ENCODE measurements at places on chromosomes 16 and 17.

GRCh38 chr17:67671493-67671892, 46.2 kb upstream of the NOL11 start:
- no peak for DNase-seq

- no peak for DNase-seq
These were observed 57.7 kb downstream of the MEAK7 start for GRCh38 chr16:84446596-84447392.

GRCh38 chr16:3152277-3152990, 17.6 kb downstream of the ZNF213 start:
- peak; percentile 40 for DNase-seq

DNA sequence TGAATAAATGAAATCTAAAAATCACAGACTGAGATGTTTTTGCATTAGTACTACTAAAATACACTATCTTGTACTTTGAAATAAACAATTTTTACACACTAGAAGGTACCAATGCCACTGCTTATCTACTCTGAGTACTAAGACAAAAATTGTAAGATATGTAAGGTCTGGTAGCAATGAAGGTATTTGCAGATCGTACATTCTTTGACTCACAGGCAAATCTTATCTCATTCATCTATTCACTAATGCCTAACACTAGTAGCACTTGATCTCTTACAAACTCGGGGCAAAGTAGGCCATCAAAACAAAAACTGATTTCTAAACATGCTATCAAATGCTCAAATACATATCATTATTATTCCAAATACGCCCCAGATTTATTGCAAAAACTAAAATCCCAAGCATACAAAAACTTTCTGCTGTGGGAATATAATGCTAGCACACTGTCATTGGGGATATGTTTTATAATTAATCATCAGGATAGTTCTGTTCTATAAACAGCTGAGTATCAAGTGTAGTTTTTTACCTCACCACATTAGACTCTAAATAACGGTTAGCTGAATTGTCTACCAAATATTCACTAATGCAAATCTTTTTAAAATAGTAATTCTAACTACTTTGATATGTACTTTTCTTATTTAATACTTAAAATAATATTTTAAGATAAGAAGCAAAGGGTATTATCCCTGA, 68.0 kb downstream of the MED13 start:
- DNase-seq: no peak

DNA sequence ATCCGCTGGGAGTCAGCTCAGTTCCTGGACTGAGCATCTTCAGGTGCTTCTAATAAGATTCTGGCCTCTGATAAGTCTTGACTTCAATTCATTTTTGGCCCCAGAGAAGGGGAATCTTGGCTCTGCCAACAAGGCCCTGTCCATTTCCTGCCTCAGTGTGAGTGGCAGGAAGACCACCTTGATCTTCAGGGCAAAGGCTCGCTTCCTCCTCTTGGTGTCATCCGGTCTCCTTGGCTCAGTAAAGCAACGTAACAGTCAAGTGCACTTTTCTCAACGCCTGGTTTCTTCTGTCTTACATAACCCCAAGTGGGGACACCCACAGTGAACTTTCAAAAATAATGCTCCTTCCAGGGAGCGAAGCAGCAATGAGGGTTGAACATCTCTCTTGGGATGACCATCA, 169.8 kb downstream of the PRKCB start:
- no peak for DNase-seq

DNA sequence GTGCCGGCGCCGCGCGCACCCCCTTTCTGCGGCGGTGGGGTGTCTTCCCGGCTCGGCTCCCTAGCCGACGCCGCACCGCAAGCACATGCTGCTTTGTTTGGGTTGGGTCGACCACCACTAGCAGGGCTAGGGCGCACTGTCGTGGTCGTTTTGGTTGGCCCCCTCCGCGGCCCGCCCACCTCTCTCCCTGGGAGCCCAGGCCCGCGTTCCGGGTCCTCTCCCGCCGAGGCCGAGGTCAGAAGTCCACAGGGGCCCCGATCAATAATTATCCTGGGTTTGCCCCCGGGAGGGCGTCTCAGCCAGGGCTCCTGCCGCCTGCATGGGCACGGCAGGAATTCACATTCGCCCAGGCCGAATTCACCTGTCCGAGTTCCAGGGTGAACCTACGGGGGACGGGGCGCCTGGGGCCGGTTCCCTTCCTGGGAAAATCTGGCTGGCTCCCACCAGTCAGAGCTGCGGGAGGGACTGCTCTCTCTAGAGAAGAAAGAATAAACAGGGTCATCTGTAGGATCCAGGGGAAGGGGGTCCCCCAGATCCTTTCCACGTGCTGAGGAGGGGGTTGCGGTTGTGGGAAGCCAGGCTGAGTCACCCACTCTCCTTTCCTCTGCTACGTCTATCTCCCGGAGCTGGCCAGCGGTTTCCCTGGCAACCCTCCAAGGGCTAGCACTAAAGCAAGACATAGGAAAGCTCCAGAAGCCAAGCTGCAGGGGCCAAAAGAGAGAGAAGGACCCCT, 584 bp upstream of the STAT5B start:
- DNase-seq: no peak

- DNase-seq: no peak
These were observed 6.3 kb upstream of the APRT start for GRCh38 chr16:88817785-88818574.

DNA sequence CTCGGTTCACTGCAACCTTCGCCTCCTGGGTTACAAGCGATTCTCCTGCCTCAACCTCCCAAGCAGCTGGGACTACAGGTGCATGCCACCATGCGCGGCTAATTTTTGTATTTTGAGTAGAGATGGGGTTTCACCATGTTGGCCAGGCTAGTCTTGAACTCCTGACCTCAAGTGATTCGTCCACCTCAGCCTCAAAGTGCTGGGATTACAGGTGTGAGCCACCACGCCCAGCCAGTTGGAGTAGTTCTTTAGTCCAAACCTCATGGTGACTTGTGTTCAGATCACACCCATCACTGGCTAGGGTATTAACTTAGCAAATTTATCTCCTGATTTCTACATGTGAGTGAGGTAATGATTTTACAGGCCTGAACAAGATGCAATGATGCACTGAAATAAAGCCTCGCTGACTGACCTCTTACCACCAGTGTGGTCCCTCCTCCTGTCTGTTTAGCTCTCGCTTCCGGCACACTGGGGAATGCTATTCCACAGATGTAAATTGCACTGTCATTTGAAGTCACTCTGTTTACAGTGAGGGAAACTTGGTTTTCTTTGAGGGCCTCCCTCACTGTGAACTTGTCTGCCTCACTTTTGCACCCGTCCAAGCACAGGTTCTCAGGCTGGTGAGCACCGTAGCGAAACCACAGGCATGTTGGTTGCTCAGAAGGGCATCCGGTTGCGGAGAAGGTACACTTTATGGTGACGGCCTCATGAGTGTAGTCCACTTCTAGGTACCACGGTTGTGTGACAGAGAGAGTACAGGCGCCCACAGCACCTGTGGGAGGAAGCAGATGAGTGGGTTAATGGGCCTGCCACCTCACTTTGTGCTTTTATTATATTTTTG, 5.5 kb downstream of the IGSF6 start:
- no peak for DNase-seq

GRCh38 chr16:68713361-68713760, 23.7 kb upstream of the CDH1 start:
- DNase-seq: no peak

- no peak for DNase-seq
These were observed 60.7 kb downstream of the HS3ST3A1 start for GRCh38 chr17:13541032-13541480.

DNA sequence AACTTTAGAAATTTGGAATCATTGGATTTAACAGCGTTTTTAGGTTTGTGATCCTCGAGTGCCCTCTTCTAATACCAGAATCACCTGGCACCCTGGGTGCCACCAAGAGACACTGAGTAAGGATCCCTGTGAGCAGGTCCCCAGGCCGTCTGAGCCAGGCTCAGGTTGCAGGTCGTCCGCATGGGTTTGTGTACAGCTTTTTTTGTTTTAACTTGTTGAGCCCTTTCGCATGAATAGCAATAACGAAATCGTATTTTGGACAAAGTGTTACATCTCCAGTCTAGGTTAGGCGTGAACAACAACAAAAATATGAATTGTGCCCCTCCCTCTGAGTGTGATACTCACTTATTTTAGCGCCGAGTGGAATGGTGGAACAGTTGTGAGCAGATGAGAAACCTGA, 10.9 kb downstream of the USP10 start:
- DNase-seq: no peak

DNA sequence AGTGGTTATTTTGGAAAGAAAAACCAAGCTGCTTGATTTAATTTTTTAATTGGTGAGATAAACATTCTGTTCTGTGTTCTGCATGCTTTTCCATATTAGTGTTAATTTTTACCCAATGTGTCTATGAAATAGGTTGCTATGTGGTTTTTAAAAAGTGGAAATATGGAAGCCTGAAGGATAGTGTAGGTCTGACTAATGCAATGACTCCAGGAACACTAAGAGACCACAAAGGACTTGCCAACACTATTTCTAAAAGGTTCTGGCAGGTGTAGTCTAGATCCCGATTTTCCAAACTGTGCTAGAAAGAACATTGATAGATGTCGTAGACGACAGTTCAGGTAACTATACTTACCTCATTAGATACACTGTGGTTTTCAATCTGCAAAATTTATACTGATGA, 877.4 kb upstream of the GOT2 start:
- no peak for DNase-seq

DNA sequence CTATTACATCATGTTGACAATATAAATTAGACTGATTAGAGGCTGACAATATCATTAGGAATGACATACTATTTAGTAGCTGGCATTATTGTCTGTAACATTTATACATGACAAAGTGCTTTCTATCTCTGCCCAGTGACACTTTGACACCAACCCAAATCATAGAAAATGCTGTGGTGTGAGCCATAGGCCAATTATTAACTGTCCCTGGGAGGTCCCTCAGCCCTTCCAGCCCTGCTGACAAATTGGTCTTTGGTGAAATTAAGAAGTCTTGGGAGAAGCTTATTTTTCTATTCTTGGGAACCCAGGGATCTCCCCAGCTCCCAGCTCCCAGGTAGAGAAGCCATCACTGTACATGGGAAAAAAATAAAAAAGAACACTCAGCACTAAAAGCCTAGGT, 179.6 kb downstream of the AIPL1 start:
- DNase-seq: no peak

- no peak for DNase-seq
These were observed 245.2 kb downstream of the SEC14L1 start for GRCh38 chr17:77385750-77386501.

DNA sequence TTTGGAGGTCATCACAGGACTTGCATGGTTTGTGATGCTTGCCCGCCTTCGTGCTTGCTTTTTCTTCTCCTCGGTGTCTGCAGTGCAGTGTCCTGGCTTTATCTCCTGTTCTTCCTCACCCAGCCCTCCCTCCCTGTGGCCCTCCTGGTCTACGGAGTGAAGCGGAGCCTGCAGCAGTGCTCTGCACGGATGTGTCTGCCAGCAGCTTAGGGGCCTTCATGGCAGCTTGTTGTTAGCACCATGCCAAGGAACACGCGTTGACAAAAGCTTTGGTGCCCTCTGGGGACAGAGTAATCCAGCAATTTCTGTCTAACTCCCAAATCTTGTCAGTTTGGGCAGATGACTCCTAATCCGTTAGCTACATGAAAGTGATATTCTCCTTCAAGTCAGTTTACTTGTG, 9.9 kb downstream of the DHODH start:
- no peak for DNase-seq

DNA sequence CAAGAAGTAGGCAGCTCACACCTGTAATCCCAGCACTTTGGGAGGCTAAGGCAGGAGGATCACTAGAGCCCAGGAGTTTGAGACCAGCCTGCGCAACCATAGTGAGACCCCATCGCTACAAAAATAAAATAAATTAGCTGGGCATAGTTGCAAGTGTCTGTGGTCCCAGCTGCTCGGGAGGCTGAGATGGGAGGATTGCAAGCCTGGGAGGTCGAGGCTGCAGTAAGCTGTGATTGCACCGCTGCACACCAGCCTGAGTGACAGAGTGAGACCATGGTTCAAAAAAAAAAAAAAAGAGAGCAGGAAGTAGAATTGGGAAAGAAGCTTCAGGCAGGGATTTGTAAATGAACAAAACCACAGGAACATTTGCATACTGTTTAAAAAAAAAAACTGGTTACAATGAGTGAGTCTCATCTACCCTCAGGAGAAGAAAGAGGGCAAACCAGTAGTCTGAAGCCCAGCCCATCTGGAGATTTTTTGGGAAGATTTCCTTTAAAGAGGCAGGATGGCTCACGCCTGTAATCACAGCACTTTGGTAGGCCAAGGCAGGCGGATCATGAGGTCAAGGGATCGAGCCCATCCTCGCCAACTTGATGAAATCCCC, 7.9 kb downstream of the MPV17L start:
- no peak for DNase-seq

DNA sequence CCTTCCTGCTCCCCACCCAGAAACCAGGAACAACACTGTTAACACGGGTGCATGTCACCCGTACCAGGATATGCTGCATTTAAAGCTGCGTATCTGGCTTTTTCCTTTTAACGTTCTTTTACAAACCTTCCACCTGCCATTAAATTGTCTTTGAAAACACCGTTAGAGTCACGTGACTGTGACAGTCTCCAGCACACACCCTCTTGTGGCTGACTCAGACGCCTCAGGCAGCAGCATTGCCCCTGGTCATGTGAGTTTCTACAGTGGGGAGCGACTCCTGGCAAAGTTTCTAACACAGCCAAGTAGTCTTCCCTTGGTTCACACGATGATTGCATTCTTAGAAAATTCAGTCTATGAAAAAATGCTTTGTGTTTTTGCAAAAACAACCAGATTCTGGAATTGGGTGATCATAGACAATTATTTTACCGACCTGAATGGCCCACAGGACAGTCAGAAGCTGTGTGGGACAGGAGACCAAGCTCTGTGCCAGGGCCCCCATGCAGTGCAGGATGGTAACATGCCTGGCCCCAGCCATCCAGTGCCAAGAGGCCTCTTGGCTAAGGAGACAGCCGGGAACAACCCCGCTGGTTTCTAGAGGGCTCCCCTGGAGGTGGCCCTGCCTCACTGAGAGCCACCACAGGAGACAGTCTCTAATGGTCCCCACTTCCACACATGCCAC, 199.1 kb downstream of the KATNIP start:
- DNase-seq: peak; percentile 40

DNA sequence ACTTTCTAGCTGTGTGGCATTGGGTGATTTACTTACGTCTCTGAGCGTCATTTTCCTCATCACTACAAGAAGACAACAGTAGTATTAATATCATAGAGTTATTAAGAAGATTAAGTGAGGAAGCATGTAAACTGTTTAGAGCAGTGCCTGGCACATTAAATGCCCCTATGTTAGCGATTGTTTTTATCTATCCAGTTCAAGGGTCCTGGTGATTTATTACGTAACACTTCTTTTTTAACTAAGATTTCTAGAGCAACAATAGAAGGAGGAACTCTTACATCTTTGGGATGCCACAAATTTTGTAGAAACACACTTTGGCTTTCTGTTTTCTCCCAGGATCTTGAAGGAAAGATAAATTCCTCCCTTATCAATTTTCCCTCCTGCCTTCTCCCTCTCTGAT, 3.3 kb upstream of the GAS7 start:
- no peak for DNase-seq

DNA sequence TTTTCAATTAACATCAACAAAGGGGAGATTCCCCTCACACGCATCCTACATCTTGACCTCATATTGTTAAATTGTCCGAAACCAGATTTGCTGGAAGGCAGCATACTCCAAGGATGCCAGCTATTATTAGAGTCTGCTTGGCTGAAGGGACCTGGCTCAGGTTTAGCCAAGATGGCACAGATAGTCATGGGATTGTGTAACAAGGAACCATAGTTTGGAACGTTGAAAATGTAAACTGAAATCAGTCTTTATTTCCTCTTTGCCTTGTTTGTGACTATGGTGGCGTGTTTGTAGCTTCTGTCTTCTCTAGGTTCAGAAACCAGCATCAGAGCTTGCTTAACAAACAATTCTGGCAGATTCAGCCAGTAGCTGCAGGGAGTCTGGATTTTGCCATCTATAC, 5.9 kb downstream of the ARSG start:
- no peak for DNase-seq
